ENCODE measurements at places on chromosomes 2 and 18.

DNA sequence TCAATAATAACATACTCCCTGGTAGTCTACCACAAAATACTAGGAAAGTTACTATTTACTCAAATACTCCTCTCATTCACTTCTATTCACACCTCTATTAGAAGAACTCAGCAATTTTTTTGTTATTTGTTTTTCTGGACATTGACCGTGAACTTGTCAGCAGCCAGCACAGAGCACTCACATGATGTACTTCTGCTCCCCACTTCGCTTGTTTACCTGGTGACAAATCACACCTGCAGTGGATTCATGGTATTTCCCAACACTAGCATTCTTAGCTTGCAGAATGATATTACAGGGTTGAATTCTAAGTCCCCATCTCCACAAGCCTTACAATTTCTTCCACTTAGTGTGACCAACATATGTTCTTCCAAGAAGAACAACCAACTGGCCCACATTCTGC lies 238.2 kb downstream of the SATB2 start:
- no peak for DNase-seq

DNA sequence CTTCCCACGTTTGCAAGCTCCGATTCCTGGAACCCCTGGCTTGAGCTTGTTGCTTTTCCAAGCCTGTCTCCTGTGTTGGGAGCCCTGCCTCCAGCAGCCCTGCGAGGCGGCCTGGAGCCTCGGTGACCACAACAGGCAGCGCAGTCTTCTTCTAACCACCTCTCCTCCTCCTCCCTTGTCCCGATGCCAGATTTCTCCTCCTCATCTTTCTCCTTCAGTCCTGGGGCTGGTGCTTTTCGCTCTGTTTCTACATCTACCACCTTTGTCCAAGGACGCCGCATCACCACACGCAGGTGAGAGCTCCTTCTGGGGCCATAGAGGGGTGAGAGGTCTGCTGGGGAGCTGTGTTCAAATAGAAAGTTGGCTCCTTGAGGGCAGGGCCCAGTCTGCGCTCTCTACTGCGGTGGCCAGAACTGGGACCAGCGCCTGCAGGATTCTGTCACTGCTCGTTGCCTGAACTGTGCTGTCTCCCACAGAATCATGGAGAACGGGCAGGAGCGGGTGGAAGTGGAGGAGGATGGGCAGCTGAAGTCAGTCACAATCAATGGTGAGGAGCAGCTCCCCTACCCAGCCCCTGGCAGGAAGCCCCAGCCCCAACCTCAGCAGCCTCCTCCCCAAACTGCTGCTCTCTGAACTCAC lies 3.9 kb downstream of the DNAJB2 start:
- DNase-seq: no peak

DNA sequence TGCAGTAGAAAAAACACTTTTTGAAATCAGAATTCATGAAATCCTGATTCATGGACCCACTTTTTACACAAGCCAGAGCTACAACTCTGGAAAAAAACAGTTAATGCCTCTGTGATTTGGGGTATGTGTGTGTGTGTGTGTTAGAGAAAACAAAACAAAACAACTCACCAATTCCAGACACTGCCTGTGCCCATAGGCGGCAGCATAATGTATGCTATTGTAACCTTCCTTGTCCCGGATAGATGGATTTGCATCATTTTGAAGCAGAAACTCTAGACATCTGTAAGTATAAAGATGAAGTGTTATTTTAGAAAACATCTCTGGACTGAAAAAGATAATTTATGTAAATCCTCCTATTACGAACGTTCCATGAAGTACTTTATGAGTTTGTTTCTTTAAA lies 152.0 kb upstream of the PGAP1 start:
- DNase-seq: no peak

DNA sequence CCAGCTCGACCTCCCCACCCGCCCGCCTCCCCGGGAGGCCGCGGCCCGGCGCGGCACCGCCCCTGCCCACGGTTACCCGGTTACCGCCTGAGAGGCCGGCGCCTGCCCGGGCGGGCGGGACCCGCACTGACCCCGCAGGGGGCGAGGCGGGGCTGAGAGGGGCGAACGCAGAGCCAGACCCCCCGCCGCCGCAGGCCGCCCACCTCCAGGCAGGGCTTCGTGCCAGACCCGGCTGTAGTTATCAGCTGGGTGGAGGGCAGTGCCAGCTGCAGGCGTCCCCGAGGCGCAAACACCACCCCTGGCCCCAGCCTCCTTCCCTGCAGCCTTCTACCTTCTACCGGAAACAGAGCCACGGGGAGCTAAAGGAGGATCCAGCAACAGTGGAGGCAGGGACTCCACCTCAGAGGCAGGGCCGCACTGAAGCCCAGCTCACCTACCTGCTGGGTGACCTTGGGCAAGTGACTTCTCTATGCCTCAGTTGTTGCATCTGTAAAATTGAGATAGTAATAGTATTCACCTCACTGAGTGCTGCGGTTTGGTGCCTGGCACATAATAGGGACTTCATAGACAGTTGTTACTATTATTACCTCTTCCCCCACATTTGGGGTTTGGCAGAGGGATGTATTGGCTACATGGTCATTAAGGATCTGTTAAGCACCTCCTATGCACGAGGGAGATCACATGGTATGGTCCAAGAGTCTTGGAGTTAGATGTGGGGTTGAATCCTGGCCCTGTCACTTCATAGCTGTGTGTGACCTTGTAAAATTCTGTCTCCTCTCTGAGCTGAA lies 231.6 kb upstream of the SMAD2 start:
- DNase-seq: no peak

DNA sequence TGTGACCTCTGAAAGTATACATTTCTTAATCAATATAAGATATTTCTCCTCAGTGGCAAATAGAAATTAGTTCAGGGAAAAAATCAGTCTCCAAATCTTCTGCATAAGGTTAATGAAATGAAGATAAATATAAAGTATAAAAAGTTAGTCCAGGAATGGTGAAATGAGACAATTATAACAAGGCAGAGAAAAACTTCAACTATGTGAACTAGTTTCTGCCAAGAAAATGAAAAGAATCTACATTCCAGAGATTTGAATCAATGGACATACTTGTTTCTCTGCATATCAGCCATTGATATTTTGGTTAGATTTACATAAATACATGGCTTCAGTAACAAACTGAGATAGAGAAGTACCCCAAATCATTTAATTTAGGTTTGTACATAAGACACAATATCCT lies 249.0 kb downstream of the EXOC6B start:
- DNase-seq: no peak

DNA sequence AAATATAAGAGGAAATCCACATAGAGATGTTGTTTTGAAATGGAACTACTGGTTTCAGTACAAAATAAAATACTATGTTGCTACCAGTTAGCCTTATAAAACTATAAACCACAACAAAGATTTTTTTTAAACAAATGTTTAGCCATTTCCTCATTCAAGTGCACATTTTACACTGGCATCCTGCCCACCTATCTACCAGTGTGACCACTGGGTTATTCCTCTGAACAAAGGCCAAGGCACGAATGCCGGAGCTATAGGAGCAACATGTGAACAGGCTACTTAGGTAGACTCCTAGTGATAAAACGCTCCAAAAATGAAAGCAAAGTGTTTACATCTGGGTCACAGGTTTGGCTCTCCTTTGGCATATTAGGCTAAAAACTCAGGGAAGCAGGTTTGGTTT lies 31.8 kb upstream of the SULT1C4 start:
- DNase-seq: no peak

DNA sequence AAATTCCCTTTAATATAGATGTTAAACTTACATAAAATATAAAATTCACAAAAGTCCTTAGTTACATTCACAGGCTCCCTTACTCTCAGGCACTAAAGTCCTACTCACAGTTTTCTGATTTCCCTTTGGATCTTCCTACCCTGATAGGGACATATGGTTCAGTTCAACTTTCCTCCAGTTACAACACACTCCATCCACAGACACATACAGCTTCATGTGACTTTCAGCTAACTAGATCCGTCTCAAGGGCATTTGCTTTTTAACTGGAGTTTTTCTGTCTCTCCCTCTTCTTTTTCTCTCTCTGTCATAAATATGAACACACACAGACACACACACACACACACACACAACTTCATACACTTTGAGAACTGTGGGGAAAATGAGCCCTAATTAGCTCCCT lies 419.2 kb downstream of the LRP1B start:
- no peak for DNase-seq

DNA sequence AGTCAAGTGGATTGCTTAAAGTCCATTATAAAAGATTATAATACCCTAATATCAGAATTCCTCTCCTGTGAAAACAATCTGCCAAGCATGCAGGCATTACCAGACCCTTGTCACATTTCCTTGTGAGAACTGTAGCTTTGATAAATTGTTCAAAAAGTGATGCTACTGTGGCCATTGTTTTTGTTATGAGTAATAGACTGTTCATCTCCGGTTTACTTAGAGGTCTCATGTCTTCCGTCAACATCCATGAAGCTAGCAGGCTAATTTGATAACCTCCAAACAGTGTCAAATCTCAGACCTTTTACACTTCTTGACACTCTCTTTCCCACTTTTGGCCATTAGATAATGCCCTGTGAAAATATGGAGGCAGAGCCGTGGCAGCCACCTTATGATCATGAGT lies 342.7 kb downstream of the CPS1 start:
- DNase-seq: no peak

DNA sequence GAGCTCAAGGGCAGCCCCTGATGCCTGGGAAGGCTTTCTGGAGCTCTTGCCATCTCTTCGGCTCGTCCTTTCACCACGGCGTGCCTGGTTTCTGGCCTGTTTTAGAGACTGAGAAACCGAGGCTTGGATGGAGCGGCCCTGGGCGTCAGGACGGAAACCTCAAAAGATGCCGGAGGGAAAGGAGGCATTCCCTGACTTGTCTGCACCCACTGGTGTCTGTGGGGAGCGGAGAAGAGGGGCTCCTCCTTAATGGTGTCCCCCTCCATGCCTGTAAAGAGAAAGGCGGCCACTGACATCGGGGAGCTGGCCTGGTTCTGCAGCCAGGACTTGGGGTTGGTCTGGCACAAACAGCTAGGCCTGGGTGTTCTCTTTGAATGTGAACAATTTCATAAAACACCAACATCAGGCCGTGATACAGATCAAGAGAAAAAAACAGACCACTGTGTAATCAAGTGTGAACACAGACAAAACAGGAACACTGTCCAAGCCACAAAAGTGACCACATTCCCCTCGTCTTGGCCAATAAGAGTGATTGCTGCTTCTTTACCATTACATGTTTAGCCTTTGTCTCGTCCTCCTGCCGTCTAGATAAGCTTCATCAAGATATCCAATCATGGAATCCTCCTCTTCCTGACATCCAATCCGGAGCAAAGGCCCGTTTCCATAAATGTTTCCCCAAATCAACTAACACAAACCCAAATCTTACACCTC lies 633 bp upstream of the ILKAP start:
- no peak for DNase-seq

DNA sequence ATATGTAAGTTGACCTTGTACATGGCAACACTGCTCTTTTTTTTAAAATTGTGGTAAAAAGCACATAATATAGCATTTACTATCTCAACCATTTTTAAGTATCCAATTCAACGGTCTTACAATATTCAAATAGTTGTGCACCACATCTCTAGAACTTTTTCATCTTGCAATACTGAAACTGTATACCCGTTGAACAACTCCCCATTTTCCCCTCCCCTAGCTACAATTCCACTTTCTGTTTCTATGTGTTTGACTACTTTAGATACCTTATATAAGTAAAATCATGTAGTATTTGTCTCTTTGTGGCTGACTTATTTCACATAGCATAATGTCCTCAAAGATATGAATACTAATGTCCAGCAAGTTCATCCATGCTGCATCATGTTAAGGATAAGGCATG lies 452.1 kb downstream of the TXNL1 start:
- no peak for DNase-seq

- no peak for DNase-seq
These were observed 71.7 kb downstream of the COL3A1 start for GRCh38 chr2:189045836-189046235.

- no peak for DNase-seq
These were observed 222.9 kb upstream of the AGAP1 start for GRCh38 chr2:235270956-235271355.

GRCh38 chr2:105631011-105631410 lies 113.7 kb upstream of the NCK2 start:
- no peak for DNase-seq

- DNase-seq: no peak
These were observed 9.8 kb upstream of the CPS1 start for GRCh38 chr2:210546424-210547208.

DNA sequence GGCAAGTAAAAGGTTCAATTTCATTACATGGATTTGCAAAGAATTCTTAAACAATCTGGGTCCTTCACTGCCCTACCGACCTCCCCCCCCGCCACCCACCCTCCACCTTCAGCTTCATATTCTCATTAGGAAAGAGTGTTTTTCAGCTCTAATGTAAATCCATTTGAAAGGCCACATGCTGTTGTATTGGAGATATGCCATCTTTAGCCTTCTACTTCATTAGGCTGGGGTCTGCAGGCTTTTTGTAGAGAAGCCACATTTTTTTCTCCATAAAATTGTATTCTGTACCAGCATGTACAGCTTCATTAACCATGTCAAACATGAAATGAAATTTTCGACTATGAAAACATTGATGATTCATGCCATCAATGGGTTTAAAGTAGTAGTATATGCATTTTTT lies 42.8 kb upstream of the THUMPD2 start:
- no peak for DNase-seq

- no peak for DNase-seq
These were observed 47.8 kb upstream of the MAPRE3 start for GRCh38 chr2:26922405-26923188.

DNA sequence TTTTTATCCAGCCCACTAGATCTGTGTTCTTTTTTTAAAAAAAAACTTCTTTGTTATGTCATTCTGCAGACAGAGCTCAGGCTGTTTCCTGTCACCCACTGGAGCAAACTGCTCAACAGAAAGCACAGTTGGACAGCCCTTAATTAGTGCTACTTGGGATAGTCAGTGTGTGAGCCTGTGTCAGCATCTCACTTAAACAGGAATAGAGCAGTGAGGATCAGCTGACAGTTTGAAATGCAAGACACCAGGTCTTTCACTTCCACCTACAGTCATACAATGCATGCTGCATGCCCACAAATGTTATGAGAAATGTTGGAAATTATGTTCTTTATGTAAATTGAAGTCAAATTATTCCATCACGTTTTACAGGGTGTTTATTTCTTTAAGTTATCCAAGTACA lies 174.9 kb downstream of the NR4A2 start:
- DNase-seq: no peak

- no peak for DNase-seq
These were observed 191.9 kb downstream of the MYO3B start for GRCh38 chr2:170369894-170370293.

GRCh38 chr2:160294339-160294803 lies 94.3 kb upstream of the ITGB6 start:
- DNase-seq: no peak

GRCh38 chr2:71897836-71898235 lies 249.8 kb downstream of the CYP26B1 start:
- no peak for DNase-seq

- DNase-seq: no peak
These were observed 13.6 kb downstream of the NMS start for GRCh38 chr2:100483895-100484294.

GRCh38 chr2:98308532-98308931 lies 37.7 kb upstream of the CNGA3 start:
- DNase-seq: no peak

All from activated T-helper 1 cell treated with anti-CD3 and anti-CD28 coated beads, Interleukin-2, amount 50 U/mL, for 16 hours (primary cell).